RPMI7951 (cell line): ENCODE measurements at places on chromosomes 16 and 17.
A peak's percentile ranks its signal among the peaks of the same experiment; 100 is the strongest.

- no peak for DNase-seq
Observed at GRCh38 chr17:40364906-40365305, 369 bp upstream of the GJD3 start.

- no peak for DNase-seq
Observed at GRCh38 chr17:11242411-11242810, 1.4 kb downstream of the SHISA6 start.

GRCh38 chr17:74037320-74037719 is 166.2 kb upstream of the RPL38 start:
- peak; percentile 33 for DNase-seq

DNA sequence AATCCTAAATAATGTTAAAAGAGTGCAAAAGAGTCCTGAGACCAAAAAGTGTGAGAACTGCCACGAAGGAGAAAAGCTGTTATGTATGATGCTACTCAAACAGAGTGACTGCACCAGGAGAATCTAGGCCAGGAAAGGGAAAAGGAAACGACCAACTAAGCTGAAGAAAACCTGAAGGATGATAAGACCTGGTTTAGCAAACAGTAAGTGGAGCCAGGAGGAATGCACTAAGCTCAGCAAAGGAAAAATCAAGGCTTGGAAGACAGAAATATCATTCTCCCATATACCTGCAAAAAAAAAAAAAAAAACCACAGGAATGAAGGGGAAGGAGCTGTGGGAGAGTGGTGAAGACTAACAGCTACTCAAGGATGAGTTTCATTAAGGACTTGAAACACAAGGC is 21.1 kb downstream of the CMC2 start:
- DNase-seq, result no peak

GRCh38 chr17:10126616-10127501 is 71.5 kb downstream of the GAS7 start:
- peak; percentile 28 for DNase-seq

GRCh38 chr16:4410335-4411075 is 5.9 kb downstream of the CORO7 start:
- DNase-seq, result peak; percentile 94

- peak; percentile 7 for DNase-seq
Observed at GRCh38 chr17:9367156-9367555, 208.5 kb downstream of the STX8 start.

- DNase-seq, result no peak
Observed at GRCh38 chr17:78214706-78215061, 631 bp downstream of the BIRC5 start.

- peak; percentile 83 for DNase-seq
Observed at GRCh38 chr16:3950343-3951193, 70.1 kb upstream of the CREBBP start.

DNA sequence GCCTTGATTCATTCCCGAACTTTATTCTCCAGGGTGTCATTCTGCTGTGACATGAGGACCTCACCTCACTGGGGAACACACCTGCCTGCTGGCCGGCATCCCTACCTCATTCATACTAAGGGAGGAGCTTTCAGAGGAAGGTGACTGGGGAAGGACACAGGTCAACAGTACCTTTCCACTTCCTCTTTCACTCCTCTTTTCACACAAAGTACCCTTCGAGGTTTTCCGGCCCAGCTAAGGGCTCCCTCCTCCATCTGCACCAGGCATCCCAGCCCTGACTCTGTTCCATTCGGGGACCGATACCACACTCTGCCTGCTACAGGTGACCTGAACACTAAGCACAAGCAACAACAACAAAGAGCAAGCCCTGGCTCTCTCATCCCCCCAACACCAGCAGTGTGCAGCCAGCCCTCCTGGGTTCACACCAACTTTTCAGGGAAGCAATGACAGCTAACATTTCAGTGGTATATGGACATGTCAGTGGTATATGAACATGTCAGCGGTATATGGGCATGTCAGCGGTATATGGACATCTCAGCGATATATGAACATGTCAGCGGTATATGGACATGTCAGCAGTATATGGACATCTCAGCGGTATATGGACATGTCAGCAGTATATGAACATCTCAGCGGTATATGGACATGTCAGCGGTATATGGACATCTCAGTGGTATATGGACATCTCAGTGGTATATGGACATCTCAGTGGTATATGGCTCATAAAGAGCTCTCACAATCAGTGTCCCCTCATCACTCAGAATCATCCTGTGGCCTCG is 16.0 kb downstream of the TRIM25 start:
- DNase-seq, result no peak

DNA sequence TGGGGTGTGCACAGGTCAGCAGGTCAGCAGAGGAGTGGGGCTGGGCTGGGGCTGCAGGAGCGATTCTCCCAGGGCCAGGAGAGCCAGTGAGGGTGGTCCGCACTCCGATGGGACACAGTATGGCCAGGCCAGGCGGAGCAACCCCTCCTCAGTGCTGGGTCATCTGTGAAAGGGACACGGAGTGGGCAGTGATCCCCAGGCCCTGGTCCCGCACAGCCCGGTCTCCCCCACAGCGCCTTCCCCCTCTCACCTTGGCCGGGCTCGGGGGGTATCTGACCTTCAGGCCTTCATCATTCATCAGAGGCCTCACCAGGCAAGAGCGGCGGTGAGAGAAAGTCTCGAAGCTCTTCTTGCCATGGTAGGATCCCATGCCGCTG is 10.0 kb downstream of the ALDH3A1 start:
- DNase-seq, result no peak

- no peak for DNase-seq
Observed at GRCh38 chr17:65254166-65254565, 117.0 kb downstream of the RGS9 start.

- no peak for DNase-seq
Observed at GRCh38 chr17:69972251-69972650, 102.8 kb upstream of the KCNJ16 start.

DNA sequence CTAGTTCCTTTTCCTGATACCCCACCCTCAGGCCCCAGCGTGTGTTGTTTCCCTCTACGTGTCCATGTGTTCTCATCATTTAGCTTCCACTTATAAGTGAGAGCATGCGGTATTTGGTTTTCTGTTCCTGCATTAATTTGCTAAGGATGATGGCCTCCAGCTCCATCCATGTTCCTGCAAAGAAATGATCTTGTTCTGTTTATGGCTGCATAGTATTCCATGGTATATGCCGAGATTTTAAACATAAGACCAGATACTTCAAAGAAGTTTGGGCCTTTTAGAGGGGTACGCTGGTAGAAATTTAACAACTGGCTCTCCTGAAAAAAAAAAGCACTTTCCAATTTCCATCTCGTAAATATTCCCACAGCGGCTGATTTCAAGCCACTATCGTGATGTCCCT is 59.8 kb downstream of the IRF8 start:
- no peak for DNase-seq

GRCh38 chr16:56370185-56370874 is 55.0 kb downstream of the AMFR start:
- peak; percentile 22 for DNase-seq

DNA sequence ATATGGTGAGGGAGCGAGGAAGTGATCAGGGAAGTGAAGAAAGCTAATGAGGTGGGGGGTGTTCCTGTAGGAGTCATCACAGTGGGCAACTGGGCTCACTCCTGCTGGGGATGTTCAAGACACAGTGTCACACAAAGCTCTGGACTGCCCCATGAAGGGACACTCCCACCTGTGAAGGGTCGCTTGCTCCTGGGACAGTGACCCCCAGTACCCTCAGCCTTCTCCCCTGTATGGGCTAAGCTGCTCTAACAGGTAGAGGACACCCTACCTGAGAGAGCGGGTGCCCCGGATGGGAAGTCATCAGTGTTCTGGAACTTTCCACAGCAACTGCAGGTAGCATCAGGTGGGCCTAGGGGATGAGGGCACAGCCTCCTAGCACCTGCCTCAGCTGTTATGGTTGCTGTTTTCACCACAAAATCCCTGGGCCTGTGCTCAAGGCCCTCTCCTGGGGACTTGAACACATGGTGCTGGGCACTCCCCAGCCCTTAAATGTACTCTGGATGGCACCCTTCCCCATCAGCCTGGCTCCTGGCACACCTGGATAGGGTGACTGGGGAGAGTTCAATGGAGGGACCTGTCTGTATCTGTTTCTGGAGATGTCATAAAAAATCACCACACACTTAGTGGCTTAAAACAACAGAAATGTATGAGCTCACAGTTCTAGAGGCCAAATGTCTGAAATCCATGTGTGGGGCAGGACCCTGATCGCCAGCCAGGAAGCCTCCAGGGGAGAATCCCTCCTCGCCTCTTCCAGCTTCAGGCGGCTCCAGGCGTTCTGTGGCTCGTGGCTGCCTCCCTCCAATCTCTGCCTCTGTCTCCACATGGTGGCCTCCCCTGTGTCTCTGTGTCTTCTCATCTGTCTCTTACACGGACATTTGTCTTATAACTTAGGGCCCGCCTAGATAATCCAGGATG is 104.0 kb upstream of the CDH5 start:
- DNase-seq, result peak; percentile 58

- DNase-seq, result peak; percentile 53
Observed at GRCh38 chr17:32878211-32878610, 1.3 kb upstream of the MYO1D start.

DNA sequence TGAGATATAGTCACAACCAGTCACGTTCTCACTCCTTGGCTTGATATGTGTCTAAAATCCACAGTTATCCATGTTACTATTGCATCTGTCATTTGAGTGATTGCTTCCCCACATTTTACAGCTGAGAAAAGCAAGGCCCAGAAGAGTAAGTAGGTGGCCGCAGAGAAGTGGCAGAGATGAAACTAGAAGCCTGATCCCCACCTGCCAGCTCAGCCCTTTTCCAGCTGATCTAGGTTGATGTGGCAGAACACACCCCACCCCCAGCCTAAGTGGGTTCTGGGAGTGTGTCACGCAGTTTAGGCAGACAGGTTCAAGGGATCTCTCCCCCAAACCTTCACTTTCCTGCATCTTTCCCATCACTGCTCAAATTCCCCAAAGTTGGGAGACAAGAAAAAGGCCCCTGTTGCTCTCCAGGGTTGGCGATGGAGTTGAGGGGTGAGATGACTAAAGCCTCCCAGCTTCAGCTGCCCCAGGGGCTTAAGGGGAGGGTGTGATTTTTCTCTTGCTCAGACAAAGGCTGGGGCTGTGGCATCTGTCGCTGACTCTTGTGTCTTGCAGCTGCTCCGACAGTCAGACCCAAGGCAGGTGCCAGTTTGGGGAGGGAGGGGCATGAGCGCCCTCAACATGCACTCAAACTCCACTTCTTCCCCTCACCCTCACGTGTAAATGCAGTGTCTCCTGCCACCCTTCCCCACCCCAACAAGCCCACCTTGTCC is 48.9 kb upstream of the LHX1 start:
- DNase-seq, result no peak

GRCh38 chr17:78581304-78581703 is 4.1 kb upstream of the DNAH17 start:
- no peak for DNase-seq

DNA sequence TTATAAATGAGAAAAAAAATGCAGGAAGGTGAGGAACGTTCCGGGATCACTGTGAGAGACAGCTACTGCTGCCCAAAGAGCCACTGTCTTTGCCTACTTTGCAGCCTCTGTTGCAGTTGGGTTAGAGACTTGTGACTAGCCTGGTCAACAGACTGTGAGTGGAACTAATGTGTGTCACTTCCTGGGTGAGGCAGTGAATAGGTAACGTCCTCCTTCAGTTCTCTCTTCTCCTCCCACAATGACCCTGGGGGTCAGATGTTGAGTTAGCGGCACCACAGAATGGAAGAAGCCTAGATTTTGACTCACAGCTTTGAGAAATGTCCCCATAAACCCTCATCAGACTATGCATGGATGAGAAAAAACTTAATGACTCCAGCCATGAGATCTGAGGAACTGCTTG is 5.2 kb downstream of the C16orf46 start:
- peak; percentile 57 for DNase-seq

- DNase-seq, result peak; percentile 26
Observed at GRCh38 chr16:88570691-88571092, 489 bp downstream of the ZC3H18 start.

DNA sequence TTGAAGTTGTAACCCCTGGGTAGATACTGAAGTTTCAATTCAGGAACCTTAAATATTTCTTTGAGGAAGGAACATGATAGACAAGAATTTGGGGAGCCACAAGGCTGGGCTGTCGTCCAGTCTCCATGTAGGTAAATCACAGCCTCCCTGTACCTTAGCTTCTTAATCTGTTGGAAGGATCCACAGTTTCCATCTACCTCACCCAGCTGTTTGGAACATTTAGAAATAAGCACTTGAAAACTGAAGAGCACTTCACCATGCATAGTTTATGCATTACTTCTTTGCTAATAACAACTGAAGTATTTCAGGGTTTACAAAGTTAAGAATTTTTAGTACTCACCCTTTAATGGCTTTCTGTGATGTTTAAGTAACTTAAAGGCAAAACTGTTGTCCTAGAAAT is 17.2 kb downstream of the TXNDC11 start:
- no peak for DNase-seq

GRCh38 chr17:38568845-38569510 is 36.8 kb downstream of the SRCIN1 start:
- no peak for DNase-seq

GRCh38 chr16:66888647-66889615 is 8.6 kb downstream of the PDP2 start:
- DNase-seq, result no peak

DNA sequence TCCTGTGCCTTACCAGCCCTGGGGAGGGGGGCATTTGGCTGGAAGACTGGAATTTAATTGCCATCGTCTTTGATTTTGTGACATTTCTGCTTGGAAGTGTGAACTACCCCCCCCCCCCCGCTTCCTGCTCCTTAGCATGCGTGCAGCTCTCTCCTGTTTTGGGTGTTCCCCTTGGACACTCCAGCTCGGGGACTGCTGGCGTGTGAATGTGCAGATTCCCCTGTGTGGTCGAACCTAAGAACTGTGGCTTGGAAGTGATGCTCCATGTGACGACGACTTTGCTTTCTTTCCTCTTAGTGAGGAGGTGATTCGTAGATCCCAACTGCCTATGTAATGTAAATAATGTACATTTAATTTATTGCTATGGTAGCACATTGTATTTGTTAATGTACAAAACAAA is 26.1 kb downstream of the OR1D5 start:
- DNase-seq, result no peak

- DNase-seq, result no peak
Observed at GRCh38 chr17:13385481-13385911, 216.2 kb downstream of the HS3ST3A1 start.

- no peak for DNase-seq
Observed at GRCh38 chr16:46982335-46982734, 8.9 kb upstream of the DNAJA2 start.

DNA sequence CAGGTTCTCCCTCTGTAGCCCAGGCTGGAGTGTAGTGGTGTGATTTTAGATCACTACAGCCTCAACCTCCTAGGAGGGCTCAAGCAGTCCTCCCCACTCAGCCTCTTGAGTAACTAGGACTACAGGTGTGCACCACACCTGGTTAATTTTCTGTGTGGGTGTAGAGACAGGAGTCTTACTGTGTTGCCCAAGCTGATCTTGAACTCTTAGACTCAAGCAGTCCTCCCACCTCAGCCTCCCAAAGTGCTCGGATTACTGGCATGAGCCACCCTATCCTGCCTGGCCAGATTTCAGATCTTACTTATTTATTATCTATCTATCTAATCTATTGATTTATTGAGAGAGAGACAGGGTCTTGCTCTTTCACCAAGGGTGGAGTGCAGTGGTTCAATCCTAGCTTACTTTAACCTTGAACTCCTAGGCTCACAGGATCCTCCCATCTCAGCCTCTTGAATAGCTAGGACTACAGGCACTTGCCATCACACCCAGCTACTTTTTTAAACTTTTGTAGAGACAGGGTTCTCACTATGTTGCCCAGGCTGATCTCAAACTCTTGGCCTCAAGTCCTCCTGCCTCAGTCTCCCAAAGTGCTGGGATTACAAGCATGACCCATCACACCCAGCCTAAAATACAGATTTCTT is 61.8 kb downstream of the TUBD1 start:
- DNase-seq, result no peak

- no peak for DNase-seq
Observed at GRCh38 chr16:67490335-67491096, 7.2 kb upstream of the AGRP start.

GRCh38 chr17:28290703-28291102 is 28.3 kb upstream of the TMEM97 start:
- DNase-seq, result no peak
